Activated CD8-positive, alpha-beta memory T cell treated with anti-CD3 and anti-CD28 coated beads for 4 hours (primary cell): ENCODE measurements at places on chromosomes 6 and 20.
A peak's percentile ranks its signal among the peaks of the same experiment; 100 is the strongest.

DNA sequence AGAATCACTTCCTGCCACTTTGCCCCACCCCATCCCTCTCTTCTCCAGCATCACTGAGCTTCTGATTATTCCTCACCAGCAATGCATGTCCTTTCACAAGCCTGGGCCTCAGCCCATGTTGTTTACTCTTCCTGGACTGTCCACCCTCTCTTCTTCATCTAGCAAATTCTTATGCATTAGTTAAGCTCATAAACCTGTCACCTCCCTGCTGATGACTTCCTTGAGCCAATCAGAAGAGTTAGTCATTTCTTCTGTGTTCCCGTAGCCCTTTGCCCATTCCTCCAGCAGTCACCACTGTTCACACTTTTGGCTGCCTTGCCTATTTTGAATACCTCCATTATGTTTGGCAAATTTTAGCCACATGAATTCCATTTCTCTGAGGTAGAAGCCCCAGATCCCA lies 4.1 kb upstream of the CRYBG1 start:
- DNase-seq: no peak

- DNase-seq: no peak
Measured at GRCh38 chr6:85449388-85449817, 480 bp upstream of the NT5E start.

GRCh38 chr6:16852671-16853070 lies 91.4 kb upstream of the ATXN1 start:
- DNase-seq: no peak

GRCh38 chr6:33744001-33744848 lies 2.5 kb downstream of the IP6K3 start:
- peak; percentile 52 for DNase-seq

DNA sequence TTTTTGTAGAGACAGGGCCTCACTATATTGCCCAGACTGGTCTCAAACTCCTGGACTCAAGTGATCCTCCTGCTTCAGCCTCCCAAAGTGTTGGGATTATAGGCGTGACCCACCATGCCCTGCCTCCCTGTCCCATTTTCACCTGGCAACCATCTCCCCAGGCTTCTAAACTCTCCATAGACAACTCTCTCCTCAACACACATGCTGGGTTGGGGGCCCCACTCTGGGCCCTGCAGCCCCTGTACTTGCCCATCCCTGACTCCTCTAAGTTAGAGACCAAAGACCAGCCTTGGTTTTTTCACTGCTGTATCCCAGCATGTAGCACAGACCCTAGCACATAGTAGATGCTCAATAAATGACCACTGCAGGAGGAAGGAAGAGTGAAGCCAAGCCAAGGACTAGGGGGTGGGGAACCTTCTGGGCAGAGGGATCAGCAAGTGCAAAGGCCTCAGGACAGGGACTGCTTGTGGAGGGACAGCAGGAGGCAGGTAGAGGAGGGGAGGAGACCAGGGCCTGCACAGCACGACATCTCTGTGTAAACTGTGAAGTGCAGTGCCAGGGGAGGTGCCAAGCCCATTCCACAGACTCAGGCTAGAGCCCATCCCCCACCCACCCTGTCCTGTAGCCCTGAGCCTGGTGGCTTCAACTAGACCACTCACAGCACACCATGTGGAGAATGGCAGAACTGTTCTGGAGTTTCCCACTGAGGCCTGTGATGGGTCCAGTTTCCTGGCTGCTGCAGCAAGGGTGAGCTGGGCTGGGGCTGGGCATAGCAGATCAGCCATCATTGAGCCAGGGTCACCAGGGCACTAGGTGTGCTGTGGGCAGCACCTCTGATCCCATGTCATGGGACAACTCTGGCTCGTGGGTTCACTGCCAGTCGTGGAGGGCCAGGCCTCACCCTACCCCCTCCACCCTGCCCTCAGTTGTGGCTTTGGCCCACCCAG lies 3.4 kb upstream of the SRC start:
- DNase-seq: no peak

DNA sequence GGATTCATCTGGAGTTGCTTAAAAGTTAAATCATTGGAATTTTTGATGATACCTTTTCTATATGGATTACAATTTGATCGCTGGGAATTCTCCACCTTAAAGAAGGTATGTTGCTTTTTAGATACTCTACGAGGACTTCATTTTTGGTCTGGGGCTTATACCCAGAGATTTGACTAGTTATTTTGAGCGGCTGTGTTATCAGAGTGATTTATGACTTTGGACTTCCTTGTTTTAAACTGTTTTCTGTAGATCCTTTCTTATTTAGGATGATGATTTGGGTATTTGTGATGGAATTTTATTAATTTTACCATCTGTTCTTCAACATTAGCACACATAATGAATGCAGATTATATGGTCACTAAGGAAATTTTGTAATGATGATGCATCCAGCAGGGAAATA lies 75.2 kb downstream of the SOX4 start:
- DNase-seq: no peak
